A549 treated with ZK216348 at 1 μM for 4 hours (cell line): ENCODE measurements at places on chromosomes 7 and 10. TPM values are rescaled to one million over a fixed set of nuclear protein-coding genes. Genes with fewer than 3 reads are reported as not detected.

Gene PCLO
- 0.85 to 1.6 TPM (median 1.1 TPM) in 5 replicates for total RNA-seq

Gene FGFBP3
- total RNA-seq: 1.7 to 3.2 TPM (median 2.5 TPM) in 5 replicates

Gene NYAP1
- 1.9 to 5.7 TPM (median 4.1 TPM) in 5 replicates for total RNA-seq

Gene SSC4D
- 0.92 to 2.2 TPM (median 1.0 TPM) in 5 replicates for total RNA-seq

Gene BLNK
- total RNA-seq: not detected in 5 replicates

Gene HMX3
- 0.14 TPM in 1 of 5 replicates, not detected in the others for total RNA-seq

Gene CADPS2
- 0.06 TPM in 1 of 5 replicates, not detected in the others for total RNA-seq
